ENCODE measurements at places on chromosomes 6 and 20.

DNA sequence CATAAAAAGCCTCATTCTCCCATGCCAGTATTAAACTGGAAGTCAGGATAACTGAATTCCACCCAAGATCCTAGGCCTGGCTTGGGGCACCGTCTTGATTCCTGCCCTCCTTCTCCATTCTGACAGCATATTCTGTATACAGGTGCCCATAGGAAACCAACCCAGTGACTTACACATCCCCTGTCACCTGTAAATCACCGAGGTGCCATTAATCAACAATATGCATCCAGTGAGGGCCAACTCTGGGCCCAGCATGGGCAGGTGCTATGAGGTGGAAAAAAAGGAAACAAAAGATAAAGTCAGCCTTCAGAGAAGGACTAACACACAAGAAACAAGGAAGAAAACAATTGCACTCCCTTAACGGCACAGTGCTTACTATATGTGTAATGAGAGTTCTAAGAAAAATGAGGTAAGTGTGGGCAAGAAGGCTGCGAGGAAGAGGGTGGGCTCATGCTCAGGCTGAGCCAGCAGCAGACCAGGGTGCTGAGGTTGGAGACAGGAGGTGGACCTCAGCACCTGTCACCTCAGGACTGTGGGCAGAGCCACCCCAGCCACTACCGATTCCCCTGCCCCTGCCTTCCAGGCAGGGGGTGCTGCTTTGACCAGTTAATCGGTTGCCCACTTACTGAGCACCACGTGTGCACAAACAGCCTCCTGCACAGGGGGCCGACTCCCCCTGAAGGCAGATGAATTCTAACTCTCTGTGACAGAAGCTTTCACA, 105.9 kb downstream of the TRERF1 start:
- DNase-seq: no peak

DNA sequence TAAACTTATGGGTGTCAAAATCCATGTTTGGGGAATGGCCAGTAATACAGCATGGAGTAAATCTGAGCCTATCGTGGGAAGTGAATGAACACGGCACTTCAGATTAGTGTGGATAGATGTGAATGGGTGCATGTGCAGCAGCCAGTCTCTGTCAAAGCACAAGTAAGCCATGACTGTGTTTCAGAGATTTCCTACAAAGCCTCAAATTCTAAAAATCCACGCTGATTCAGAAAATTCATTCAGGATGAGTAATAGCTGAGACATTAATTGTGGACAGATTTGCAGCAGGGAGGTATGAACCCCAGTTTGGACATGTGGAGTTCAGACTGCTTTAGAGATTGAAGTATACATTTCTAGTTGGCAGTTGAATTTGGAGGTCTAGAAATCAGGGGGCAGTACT, 115.1 kb downstream of the QKI start:
- DNase-seq: peak; percentile 61

GRCh38 chr6:110449541-110449895, 26.9 kb downstream of the SLC22A16 start:
- no peak for DNase-seq

GRCh38 chr6:116512111-116512559, 696 bp downstream of the CALHM5 start:
- DNase-seq: no peak

DNA sequence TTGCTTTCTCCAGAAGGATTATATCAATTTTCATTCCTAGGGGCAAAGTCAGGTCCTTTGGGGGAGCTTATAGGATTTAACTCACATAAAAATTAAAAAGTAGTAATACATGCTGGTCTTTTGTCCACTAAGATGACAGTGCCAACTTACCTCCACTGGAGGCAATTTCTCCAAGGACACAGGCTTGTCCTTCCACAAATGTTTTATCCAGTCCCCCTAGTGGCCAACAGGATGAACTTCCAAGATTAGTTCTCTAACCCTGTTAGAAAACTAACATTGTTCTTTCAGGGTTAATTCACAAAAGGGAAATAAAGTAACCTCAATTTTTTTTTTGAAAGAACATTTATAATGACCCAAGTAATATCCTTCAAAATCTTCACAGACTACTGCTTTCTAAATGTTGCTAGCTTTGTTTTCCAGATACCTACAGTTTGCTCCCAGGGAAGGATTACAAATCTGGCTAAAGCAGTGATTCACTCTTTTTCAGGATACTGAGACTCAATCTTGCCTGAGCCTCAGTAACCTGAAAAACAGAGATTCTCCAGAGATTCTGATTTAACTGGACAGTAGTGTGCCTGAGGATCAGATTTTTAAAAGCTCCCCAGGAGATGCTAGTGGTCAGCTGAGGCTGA, 31.7 kb upstream of the UBR2 start:
- DNase-seq: peak; percentile 46

Data from AG08396 (cell line).